ENCODE measurements at places on chromosomes 12 and 14.

GRCh38 chr14:30610787-30611343 lies 11.3 kb upstream of the SCFD1 start:
- peak; percentile 38 for DNase-seq

GRCh38 chr12:121005346-121005815 lies 10.9 kb downstream of the C12orf43 start:
- DNase-seq = no peak

DNA sequence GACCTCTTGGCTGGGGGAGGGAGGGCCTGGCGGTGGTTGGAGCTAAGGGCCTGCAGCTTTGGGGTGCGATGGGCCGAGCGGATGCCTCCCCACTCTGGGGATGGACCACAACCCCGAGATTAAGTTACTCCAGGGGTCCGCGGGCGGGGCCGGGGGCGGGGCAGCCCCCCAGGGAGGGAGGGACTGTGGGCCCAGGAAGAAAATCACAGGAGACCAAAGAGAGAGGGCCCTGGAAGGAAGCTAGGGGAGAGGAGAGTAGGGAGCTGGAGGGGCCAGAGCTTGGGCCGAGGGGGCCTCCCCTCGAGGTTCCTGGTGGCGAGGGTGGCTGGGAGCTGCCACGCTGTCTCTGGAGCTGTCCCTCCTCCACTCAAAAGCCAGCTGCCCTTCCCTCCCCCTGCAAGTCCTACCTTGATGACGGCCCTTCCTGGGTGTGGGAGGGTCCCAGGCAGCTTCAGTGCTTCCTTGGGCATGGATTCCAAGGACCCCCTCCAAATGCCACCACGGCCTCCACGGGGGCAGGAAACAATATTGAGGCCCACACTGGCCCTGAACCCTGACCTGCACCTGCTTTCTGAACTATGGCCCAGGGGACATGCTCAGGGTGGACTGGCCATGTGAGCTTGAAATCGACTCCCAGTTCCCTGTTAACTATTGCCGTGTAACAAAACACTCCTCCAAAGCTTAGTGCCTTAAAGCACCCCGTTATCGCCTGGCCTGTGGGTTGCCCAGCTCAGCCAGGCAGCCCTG lies 610 bp upstream of the NUDT14 start:
- no peak for DNase-seq

DNA sequence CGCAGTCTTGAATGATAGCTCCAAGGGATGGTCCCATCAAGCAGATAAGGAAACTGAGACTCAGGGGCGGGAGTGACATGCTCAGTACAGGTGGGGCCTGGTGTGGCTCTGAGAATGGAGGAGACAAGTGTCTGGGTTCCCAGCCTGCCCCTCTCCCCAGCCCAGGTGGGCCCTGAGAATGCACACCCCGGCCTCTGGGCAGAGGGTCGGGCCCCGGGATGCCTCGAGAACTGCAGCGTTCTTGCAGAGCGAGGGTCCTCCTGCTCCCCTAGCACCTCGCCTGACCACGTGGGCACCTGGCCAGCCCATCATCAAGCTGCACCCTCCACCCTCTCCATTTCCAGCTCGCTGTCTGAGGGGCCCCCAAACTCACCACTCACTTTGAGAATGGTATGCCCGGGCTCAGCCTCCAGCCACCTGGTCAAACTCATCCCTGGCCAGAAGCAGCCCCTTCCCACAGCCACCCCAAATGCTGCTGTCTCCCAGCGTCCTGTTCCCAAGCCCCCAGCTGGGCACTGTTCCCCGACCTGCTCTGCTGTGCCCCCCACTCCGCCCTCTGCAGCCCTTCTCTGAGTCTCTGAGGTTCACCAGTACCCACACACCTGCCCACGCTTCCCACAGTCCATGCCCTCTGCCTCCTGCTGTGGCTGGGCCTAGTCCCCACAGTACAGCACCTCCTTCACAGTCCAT lies 44.3 kb downstream of the CYP46A1 start:
- DNase-seq = peak; percentile 6

DNA sequence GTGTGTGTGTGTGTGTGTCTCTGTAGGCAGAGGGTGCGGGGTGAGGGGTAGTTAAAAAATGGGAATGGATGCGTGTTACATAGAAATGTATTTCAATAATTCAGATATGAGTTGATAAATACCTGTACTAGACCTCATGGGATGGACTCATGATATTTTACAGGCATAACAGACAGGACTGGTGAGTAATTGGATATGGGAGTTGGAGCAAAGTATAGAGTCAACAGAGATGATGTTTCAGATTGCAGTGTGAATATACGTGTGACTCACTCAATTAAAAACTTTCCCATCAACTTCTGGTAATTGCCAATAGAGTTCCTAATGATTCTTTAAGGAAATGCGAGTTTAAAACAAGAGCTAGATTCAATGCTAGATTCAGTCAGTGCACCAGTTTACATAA lies 711.9 kb downstream of the C12orf50 start:
- DNase-seq = no peak

- DNase-seq = no peak
These were observed 1.1 kb downstream of the AMDHD1 start for GRCh38 chr12:95944108-95944704.
